ENCODE measurements at places on chromosomes 6 and 20. TPM values are rescaled to one million over a fixed set of nuclear protein-coding genes. Genes with fewer than 3 reads are reported as not detected.
A peak's percentile ranks its signal among the peaks of the same experiment; 100 is the strongest.

BMP5 gene
- total RNA-seq = not detected

- DNase-seq = no peak
- no peak overlapping the region for H3K4me3 ChIP-seq
- H3K27ac ChIP-seq = no peak overlapping the region
- no peaks in the 10 kb centered on the region for H3K4me1 ChIP-seq
Measured at GRCh38 chr6:85428486-85428885, 21.4 kb upstream of the NT5E start.

DNA sequence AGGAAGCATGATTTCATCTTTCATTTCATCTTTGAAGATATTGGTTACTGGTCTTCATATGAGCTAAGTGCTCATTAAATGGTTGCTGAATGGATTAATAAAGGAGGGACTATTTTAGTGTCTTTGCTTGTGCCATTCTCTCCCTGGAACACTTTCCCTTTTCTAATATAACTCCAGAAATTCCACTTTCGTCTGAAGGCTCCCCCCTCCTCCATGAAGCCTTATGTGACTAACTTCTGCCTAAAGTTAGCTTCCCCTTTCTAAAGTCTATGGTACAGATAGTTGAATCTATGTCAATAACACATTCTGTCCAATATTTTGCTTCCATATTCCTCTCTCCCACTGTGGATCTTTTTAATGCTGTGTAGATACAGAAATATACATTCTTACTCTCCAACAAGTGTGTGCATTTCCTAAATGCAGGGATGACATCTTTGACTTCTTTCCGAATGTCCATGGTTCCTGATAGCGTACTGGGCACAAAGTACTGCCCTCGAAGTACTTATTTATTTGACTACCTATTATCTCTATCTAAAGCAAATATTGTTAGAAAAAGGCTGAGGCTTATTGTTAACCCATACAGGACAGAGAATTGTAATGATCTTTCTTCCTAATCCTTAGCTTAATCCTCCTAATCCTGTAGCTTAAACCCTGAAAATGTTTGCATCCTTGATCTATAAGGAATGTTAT lies 84.7 kb upstream of the ELOVL5 start:
- no peaks in the 10 kb centered on the region for H3K27me3 ChIP-seq
- no peak overlapping the region for H3K4me3 ChIP-seq
- peaks cover 17% of the 10 kb centered on the region for H3K4me1 ChIP-seq

GRCh38 chr6:123805921-123806320 lies 2.3 kb downstream of the NKAIN2 start:
- H3K4me3 ChIP-seq = no peak overlapping the region
- H3K27me3 ChIP-seq = peaks cover 44% of the 10 kb centered on the region
- peaks cover 13% of the 10 kb centered on the region for H3K4me1 ChIP-seq

- H3K27ac ChIP-seq = peak overlapping the region; percentile 89
- peaks cover 38% of the 10 kb centered on the region for H3K36me3 ChIP-seq
- peaks cover 70% of the 10 kb centered on the region for H3K4me1 ChIP-seq
- peak; percentile 51 for DNase-seq
Measured at GRCh38 chr20:23362392-23363256, 642 bp downstream of the GZF1 start.
